T1000 (cell line): ENCODE measurements at places on chromosomes 13 and 19.

GRCh38 chr13:23984546-23984945 lies 87.2 kb upstream of the C1QTNF9B start:
- no peak for DNase-seq

DNA sequence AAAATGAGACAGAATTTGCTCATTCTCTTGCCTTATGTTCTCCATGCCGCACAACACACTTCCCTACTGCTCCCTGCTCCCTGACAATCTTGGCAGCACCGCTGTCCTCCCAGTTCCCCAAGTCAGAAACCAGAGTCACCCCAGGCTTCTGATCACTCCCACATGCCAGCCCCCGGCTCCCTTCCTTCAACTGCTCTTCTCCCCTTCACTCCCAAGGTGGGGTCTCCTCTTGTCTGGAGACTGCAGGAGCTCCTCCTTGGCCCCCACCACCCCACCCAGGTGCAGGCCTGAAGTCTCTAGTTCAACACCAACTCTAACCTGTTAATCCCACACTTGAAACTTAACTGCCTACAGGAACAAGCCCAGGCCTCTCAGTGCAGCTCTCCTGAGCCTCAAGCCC lies 16.8 kb upstream of the AKAP8 start:
- DNase-seq, result no peak

DNA sequence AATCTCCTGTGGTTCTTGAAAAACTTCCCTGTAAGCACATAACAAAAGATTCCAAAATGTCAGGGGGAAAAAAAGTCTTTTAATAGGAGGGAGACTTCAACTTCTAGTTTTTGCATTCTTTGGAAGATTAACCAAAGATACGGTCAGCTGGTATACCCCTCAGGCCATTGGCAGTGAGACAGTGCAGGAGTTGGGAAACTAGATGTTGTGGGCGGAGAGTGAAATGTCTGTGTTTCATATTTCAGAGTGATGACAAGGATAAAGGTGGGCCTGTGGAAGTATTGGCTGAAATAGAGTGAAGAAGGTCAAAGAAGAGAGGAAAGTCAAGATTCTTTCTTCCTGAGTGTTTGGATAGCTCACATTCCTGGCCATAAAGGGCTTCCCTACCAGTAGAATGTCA lies 40.8 kb downstream of the CYP2B6 start:
- DNase-seq, result no peak

DNA sequence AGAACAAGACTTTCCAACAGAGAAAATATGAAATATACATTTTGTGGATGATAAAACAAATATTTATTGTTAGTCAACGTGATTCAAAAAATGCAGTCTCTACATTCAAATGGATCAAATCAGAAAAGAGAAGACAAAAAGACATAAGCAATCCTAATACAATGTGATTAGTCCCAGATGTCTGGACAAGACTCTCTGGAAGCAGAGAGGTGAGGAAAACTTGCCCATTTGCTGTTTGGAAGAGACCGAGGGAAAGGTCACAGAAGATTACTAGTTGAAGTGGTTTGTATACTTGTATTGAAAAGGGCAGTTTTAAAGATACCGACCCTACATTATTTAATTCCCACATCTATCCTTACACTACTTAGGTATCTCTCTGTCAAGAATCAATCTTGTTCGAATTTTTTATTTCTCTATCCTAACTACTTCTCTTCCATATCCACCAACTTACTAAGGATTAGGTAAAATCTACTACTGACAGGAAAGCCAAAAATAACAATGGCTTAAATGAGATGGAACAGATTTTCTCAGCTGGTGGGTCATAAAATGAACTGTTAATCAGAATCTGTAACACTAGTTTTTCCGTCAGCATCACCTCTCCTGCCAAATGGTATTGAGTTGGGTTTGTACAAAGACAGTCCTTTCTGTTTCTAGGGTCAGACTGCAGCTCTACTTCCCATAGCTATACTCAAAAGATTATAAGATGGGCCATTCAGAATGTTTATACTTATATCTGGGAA lies 497.1 kb downstream of the DCT start:
- no peak for DNase-seq

DNA sequence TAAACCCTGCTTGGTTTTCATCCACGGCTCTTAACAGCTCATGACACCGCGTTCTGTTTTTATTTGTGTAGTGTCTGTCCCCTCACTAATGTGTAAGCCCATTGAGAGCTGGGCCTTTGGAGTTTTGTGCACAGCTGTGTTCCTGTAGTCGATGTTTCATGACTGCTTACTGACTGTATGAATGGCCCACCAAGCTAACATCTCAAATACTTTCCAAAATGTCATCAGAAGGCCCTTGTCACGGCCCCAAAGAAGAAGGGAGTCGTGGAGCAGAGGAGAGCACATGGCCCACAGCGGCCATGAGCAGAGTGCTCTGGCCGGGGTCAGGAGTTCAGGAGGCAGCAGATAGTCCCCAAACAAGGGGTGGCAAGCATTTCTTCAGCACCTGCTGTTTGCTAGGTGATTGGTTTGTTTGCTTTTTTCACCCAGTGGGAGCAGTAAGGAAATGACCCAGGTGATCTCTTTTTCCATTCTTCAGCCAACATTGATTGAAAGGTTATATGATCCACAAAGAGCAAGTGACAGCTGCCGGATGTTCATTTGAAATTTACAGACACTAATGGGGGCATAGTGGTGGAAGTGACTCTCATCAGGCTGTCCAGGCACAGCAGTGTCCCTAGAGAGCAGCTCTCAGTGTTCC lies 315.2 kb downstream of the ATP8A2 start:
- no peak for DNase-seq

GRCh38 chr13:90438576-90438975 lies 908.9 kb upstream of the MIR17HG start:
- DNase-seq, result no peak

DNA sequence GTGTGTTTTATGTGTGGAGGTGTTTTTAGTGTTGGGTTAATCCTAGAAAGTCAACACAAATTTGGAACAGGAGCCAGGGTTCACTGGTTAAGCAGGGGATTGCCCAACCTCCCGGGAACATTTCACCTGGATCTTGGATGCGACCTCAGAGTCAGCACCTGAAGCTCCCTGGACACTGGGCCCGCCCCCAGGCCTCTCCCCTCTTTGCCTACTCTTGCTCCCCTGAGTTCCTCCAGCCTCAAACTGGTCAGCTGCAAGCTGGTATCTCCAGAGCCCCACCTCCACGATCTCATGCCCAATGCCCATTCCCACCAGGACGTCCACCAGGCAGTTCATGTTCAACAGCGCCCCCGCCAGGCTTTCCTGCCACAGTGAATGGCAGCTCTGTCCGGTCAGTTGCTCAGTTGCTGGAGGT lies 9.7 kb downstream of the HSD17B14 start:
- DNase-seq, result no peak

DNA sequence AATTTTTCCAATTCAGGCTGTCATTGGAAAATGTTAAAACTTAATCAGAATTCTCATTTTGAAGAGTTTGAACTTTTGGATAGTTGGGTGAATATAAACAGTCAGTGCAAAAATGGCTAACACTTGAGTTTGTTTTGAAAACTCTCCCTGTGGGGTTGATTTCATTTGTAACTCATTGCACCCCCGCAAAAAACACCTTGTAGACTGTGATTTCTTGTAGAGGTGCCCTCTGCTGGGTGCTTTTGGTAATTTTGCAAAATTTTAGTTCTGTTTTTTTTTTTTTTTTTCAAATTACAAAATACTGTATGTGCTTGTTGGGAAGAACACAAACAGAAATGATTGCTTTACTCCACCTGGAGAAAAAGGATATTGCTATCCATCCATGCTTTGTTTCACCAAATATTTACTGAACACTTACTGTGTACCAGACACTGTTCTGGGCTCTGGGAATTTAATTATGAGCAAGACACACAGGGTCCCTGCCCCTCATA lies 28.2 kb upstream of the GPI start:
- no peak for DNase-seq

DNA sequence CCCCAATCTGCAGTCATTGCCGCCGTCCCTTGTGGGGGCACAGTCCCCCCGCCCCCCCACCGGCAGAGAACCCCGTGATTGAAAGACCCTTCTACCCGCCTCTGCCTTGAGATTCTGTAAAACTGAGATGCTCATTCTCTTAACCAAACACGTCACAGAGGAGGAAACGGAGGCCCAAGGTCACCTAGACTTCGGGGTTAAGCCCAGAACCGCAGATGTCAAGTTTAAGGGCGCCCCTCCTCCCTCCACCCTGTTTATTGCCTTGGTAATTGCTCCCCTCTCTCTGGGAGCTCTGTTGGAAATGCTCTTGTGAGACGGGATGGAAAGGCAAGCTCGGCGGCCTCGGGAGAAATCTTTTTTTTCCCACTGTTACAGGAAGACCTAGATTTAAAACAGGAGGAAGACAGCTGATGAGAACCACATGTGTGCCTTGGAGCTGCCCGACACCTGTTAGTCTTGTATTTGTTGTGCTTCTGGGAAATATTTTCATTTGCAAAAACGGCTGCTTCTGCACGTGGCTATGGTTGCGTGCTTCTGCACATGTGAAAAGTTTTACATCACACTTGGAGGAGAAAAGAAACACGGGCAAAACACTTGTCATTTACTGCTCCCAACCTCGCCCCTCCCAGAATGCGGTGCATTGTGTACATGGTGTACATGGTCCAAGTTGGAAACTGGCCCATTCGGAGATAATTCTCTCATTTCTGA lies 1.1 kb upstream of the MED26 start:
- DNase-seq, result no peak

GRCh38 chr13:75049735-75050335 lies 432.1 kb downstream of the TBC1D4 start:
- DNase-seq, result no peak

GRCh38 chr13:45332036-45332830 lies 8.8 kb downstream of the TPT1 start:
- DNase-seq, result peak; percentile 4

DNA sequence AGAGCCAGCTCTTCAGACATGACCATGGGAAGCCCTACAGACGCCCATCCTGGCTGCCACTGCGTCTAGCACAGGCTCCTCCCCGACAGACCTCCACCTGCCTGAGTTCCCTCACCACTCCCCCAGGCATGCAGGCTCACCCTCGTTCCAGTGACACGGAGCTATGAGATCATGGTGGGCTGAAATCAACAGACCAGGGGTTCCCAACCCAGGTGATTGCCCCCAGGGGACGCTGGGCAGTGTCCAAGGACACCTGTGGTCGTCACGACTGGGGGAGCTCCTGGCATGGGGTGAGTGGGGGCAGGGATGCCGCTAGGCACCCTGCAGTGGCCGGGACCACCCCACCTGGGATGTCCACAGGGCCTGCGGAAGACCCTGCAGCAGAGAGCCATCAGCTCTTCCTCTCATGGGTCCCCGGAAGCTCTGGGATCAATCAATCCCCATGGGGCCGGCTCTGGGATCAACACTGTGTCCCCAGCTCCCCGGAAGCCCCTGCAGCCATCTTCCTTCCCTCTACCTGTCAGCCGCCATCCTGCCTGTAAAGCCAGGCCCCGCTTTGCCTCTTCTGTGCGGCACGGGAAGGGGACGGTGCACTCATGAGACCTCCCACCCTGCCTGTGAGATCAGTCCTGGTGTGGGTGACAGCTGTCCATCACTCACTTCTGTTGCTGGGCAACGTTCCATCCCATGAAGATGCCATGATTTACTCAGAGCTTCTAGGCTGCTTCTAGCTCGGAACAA lies 12.8 kb upstream of the MADCAM1 start:
- no peak for DNase-seq

DNA sequence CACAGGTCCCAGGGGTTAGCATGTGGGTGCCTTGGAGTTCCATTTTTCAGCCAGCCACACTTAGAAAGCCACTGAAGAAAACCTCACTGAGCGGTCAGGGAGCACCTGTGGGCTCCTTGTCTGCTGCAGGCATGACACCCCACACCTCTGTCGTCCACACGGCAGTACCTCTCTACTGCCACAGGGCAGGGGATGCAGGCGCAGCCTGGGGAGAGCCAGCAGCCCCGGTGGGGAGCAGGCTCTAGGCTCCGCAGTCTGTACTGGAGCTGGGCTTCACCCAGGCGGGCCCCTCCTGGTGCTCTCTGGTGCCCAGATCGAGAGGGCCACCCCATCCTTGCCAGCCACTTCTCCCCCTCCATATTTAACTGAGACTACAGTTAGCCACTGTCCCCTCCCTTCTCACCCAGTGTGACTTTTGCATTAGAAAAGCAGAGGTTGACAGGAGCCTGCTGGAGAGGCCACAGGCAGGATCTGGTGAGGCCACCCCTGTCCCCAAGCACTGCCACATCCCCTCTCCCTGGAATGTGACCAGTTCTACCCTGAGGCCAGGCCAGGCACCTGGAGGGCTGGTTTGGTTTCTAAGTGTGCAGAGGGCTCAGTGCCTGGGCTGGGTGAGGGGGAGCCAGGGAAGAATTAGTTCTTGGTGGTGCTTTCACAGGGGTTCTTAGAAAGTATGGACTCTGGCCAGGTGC lies 104.4 kb downstream of the KDM4B start:
- DNase-seq, result no peak

- no peak for DNase-seq
These were observed 763.6 kb upstream of the SLITRK6 start for GRCh38 chr13:86562866-86563265.

GRCh38 chr13:91902291-91902690 lies 503.9 kb downstream of the GPC5 start:
- no peak for DNase-seq

DNA sequence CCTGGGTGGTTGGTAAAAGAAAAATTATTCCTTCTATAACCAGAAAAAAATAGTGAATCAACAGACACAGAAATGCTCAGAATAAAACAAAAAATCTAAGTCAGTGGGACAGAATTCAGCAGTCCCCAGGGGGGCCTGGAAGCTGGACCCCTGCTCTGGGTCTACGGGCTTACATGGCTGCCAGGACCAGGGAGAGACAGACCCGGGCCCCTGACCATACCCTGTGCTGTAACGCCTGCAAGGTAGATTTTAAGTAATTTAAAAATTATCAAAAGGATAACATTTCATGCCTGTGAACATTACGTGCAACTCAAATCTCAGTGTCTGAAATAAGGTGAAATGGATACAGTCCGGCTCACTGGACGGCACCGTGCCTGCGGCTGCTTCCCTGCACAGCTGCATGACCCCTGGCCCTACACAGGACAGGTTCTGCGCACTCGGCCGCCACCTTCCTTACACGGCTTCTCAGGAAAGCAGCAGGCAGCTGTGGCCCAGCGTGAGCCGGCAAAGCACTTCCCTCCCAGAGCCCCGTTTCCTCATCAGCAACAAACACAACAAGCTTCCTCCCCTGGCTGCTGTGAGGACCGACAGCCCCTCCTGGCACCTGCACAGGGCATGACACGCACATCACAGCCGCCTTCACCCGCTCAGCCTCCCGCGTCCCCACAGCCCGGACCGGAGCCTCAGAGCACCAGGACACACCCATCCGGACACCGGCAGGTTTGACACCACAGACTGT lies 22.2 kb downstream of the RASA3 start:
- DNase-seq, result no peak

- no peak for DNase-seq
These were observed 519.2 kb upstream of the SLITRK6 start for GRCh38 chr13:86318450-86318849.

DNA sequence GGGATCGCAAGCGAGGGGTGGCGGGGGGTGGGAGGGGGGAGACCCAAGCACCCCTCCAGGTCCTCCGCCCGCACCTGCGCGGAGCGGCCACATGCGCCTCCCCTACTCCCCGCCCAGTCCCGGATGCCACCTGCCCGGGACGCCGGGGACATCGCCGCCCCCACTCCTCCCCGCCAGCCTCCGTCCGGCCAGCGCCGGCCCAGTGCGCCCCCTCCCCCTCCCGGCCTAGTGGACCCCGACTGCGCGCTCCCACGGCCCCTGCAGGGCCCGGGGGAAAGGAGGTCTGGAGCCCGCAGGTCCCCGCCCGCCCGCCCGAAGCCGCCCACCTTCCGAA lies 263 bp downstream of the RHPN2 start:
- DNase-seq, result no peak
